ENCODE measurements at places on chromosomes 3 and 15.
A peak's percentile ranks its signal among the peaks of the same experiment; 100 is the strongest.

- DNase-seq, result no peak
Observed at GRCh38 chr3:87798567-87798947, 260.2 kb downstream of the CGGBP1 start.

- no peak for DNase-seq
Observed at GRCh38 chr15:33959844-33960548, 8.3 kb upstream of the CHRM5 start.

- no peak for DNase-seq
Observed at GRCh38 chr15:42474827-42475226, 16.1 kb downstream of the ZNF106 start.

GRCh38 chr15:27850981-27851857, 247.9 kb downstream of the OCA2 start:
- DNase-seq, result no peak

DNA sequence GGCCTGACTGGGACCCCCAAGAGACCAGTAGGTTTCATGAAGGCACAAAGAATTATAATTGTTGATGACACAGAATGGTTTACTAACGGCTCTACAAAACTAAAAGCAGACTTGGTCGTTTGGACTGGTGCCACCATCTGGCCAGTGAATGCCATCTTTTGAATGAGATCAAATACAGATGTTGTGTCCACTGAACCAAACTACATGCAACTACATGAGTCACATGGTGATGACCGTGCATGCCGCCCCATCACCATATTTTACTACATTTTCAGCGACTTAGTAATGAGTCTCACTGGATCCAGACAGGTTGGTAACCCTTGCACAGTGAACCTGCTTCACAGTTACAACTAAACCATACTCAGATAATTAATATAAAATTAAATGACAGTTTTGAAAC, 803.3 kb downstream of the DIPK2A start:
- no peak for DNase-seq

- DNase-seq, result no peak
Observed at GRCh38 chr3:54538346-54538745, 389.5 kb downstream of the LRTM1 start.

GRCh38 chr3:11699083-11699427, 55.3 kb upstream of the VGLL4 start:
- DNase-seq, result no peak

- DNase-seq, result no peak
Observed at GRCh38 chr3:14340960-14341708, 61.3 kb upstream of the SLC6A6 start.

- DNase-seq, result no peak
Observed at GRCh38 chr15:45184562-45185041, 3.2 kb downstream of the SHF start.

DNA sequence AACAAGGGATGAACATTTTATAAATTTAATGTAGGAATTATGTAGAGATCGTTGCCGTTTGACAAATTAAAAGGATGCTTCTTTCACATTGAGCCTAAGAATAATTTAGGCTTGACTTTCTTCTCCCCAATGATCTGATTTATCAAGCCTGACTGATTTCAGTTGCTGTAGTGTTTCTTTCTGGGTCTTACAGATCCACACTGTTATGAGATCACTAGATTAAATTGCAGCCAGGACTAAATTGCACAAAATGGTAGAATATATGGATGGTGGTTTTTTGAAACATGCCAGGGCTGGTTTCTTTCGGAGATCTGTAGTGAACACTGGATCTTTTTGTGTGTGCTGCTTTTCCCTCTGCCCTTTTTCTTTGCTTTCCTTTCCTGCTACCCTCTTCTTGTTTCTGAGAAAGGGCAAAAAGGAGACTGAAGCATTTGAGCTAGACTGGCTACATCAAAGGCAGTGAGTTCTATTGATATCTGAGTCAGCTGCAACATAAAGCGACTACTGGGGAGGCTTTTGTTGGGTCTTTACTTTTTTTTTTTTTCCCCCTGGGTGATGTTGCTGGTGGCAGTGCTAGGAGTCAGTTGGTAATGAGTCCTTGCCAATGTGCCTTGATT, 83.0 kb downstream of the AKAP13 start:
- DNase-seq, result no peak

- DNase-seq, result peak; percentile 76
Observed at GRCh38 chr3:136250059-136250902, at the start of gene PCCB. Gene PCCB (plus strand): TSS chr3:136250340. CDS start chr3:136250376, 36 bp downstream.

DNA sequence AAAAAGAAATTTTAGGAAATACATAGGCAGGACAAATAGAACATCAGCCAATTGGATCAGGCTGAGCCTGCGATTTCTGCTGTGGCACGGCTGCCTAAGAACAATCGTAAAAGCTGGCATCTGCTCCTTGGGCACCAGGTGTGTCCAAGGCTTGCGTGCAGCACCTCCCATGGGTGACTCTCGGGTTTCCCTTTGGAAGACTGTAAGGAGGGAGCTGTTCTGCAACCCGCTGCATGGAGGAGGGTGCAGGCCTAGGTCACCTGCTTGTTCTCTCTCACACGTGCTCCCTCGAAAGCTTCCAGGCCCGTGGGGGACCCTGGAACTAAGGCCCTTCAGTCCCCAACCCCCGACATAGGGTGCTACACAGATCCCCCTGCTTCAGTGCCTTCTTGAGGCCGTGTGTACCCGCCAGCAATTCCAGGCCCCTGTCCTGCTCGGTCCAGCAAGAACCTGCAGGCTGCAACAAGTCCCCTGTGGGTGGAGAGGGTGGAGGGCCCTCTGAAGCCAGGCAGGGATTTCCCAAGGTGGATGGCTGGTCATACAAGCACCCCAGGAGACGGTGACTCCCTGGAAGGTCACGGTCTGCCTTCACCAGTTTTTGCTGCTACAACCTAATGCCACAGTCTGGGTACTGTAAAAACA, 3.4 kb downstream of the GP9 start:
- DNase-seq, result no peak

DNA sequence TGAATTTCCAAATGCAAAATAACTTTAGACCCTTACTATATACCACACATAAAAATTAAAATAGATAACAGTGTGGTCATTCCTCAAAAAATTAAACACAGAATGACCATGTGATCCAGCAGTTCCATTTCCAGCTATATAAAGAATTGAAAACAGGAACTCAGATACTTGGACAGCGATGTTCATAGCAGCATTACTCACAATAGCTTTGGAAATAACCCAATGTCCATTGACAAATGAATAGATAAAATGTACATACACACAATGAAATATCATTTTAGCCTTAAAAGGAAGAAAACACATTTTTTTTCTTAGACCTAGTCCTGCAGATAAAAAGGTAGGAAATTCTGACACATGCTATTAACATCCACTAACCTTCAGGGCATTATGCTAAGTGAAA, 26.7 kb downstream of the RAD51 start:
- DNase-seq, result no peak

DNA sequence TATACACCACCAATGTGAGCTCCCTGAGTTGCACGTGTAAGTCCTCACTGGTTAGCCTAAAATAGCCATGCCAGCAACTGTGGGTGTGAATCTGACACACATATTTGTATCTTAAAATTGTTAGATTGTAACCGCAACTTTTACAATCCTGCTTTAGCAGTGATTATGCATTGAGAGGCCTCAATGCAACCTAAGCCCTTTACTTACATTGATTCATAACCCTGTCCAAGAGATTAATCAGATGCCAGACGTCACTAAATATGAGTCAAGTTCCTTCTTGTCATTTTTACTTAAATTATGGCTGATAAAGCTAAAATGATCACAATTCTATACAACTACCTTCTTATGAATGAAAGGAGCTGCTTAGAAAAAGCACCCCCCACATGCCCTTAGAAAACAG, 46.9 kb downstream of the IL17RD start:
- DNase-seq, result no peak

- no peak for DNase-seq
Observed at GRCh38 chr3:3848923-3849275, 49.7 kb downstream of the LRRN1 start.

GRCh38 chr15:82739086-82739485, 29.4 kb upstream of the AP3B2 start:
- no peak for DNase-seq

- DNase-seq, result no peak
Observed at GRCh38 chr3:11776346-11776745, 70.3 kb downstream of the TAMM41 start.

DNA sequence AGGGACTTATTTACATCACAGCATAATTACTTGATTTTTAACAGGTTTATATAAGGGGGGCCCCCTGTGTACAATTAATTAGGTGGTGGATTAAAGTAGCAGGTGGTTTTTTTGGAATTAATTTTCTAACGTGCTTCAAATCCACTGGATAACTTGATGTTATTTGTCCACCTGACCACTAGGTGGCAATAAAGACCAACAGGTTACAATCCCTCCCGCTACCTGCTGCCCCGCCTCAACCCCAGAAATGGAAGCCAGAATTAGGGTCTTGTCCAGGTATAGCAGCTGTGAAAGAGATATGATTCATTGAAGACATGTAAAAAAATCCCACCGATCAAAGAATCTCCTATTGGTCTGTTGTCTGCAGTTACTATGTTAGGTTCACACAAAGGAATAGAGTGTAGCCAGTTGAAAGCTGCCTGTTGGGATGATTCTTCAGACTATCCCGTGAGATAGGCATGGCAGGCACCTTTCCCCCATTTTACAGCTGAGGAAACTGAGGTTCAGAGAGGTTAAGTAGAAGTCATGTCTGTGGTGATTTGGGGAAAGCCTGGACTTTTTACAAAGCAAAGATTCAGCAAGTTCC, 44.0 kb downstream of the MFSD1 start:
- no peak for DNase-seq

GRCh38 chr3:193744048-193744821, 151.2 kb downstream of the OPA1 start:
- DNase-seq, result no peak

DNA sequence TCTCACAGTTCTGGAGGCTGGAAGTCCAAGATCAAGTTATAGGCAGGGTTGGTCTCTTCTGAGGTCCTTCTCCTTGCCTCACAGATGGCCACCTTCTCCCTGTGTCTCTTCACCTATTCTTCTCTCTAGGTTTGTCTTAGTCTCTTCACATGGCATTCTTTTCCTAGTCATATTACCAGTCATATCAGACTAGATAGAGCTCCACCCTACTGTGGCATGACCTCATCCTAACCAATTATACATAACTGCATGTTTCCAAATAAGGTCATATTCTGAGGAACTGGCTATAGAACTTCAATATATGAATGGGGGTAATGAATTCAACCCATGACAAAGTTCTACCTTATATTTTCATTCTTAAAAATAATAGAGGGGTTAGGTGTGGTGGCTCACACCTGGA, 196.4 kb upstream of the UBE3A start:
- DNase-seq, result no peak

DNA sequence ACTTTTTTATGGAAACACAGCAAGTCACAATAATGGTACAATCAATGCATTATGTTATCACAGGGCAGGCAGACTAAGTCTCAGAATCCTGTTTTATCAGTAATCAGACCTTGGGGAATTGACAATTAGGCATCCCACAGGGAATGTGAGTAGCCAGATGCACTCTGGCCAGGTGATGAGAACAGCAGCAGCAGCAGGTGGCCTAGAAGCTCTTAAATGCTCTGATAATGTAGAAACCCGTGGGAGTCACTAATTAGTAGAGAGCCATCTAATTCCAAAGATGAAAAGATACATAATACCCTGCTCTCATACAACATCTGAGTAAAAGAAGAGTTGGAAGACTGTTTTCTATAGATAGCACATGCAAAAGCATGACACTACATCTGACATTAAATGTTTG, 12.6 kb downstream of the CEP152 start:
- DNase-seq, result no peak

- no peak for DNase-seq
Observed at GRCh38 chr15:62824111-62825015, 218.2 kb upstream of the TPM1 start.

DNA sequence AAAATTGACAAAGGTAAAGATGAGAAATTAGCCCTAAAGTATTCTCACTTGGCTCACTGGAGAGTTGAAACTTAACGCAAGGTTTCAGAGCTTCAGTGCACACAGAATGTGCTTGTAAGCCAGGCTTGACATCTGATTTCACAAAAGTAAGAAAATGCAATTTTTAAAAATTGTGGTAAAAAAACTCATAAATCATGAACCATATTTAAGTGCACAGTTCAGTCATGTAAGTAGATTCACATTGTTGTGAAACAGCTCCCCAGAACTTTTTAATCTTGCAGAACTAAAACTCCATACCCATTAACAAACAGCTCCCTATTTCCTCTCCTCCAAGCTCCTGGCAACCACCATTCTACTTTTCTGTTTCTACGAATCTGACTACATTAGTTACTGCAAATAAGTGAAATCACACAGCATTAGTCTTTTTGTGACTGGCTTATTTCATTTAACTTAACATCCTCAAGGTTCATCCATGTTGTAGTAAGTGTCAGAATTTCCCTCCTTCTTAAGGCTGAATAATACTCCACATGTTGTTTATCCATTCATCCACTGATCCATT, 14.5 kb downstream of the RTP3 start:
- no peak for DNase-seq

- no peak for DNase-seq
Observed at GRCh38 chr3:196662711-196663571, 23.4 kb downstream of the NRROS start.

- DNase-seq, result no peak
Observed at GRCh38 chr3:171951597-171951996, 87.8 kb upstream of the FNDC3B start.

GRCh38 chr3:22977042-22977441, 226.1 kb upstream of the UBE2E2 start:
- DNase-seq, result no peak

DNA sequence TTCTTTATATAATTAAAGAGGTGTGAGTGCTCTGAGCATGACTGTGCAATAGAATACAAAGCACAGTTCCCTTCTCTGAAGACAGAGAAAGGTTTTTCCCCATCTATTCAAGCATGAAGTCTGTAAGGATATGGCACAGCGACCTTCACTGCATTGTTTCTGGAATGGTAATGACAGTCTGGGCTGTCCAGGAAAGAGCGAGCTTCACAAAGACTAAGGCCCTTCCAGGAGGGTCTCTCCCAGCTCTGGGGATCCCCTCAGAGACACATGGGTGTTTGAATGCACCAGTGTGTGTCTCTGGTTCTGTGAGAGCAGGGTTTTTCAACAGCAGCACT, 179.9 kb upstream of the NR2E3 start:
- DNase-seq, result no peak

DNA sequence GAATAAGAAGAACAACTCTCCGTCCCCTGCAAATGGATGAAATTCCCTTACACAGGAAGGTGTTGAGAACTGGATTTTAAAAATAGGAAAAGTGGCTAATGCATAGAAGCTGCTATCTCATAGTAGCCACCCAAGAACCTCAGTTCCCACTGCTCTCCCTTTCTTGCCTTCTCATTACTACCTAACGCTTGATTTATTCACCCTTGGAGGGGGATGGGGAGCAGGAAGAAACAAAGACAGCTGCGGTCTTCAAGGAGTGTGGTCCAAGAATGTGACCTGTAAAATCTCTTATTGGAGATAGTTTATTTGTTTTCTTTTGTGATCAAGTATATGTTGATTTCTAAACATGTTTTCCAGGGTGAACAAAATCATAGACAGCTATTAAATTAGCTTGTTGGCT, 274.1 kb upstream of the CTNNB1 start:
- no peak for DNase-seq

- no peak for DNase-seq
Observed at GRCh38 chr3:10116138-10116460, 624 bp downstream of the BRK1 start.
